ENCODE measurements at places on chromosomes 5 and 9.
A peak's percentile ranks its signal among the peaks of the same experiment; 100 is the strongest.

- DNase-seq = no peak
These were observed 46.8 kb upstream of the IER5L start for GRCh38 chr9:129224618-129225489.

- DNase-seq = no peak
These were observed 558.1 kb downstream of the NR2F1-AS1 start for GRCh38 chr5:93022796-93023447.

GRCh38 chr9:135619599-135619886 lies 19.8 kb downstream of the GLT6D1 start:
- no peak for DNase-seq

GRCh38 chr5:38060354-38060753 lies 198.0 kb upstream of the EGFLAM start:
- DNase-seq = no peak

GRCh38 chr5:54646356-54647101 lies 129.0 kb downstream of the SNX18 start:
- peak; percentile 46 for DNase-seq

GRCh38 chr5:84017523-84018172 lies 297.0 kb upstream of the HAPLN1 start:
- DNase-seq = no peak

DNA sequence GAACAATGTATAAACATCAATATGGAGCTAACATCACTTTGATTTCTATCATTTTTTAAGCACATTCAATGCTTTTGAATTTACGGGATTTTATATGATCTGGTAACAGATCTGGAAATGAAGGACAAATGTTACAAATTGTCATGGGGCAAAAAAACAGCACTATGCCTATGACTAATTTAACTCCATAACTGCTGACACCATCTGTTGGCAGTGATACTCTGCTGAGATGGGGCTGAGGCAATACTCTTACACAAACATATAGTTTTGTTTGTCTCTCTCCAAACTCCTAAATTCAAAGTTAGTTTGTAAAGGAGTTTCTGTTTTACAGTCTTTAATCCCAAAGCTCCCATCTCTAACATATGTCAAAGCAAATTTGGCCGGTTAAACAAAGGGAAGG lies 132.5 kb upstream of the FER start:
- no peak for DNase-seq

GRCh38 chr9:117707561-117707960 lies 3.4 kb downstream of the TLR4 start:
- no peak for DNase-seq

DNA sequence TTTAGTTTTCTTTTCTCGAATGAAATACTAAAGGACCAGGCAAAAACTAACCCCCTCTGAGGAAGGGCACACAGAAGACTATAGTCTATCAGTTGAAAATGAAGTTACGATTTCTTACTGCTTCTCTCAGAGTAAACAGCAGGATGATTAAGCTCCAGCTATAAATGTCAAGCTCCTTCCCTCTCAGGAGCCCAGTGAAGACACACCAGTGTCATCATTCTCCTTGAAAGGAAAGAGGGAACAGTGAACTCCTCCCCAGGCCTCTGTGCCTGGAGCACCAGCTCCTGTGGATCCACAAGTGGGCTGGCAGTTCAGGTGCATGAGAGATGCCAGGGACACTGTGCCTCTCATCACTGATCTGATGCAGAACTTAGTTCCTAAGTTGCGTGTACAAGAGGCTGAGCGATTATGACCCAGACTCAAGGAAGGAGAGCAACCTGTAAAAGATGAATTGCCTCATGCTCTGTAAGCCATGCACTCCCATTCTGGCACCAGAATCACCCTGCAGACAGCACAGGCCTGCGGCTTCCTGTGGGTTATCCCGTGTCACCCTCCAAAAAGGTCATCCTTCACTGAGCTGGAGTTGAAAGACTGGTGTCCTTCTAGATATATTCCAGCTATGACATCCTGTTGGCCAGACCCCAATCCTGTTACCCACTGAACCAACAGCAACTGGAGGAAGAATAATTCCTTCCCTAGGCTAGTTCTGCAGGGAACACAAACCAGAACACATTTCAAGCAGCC lies 394.0 kb downstream of the SEMA5A start:
- DNase-seq = no peak

- no peak for DNase-seq
These were observed at the start of gene PRLR for GRCh38 chr5:35230038-35230611. Gene PRLR (minus strand): TSS chr5:35230487. CDS start chr5:35089620, 140,867 bp downstream.

GRCh38 chr5:123157791-123158581 lies 68.9 kb downstream of the PRDM6 start:
- no peak for DNase-seq

DNA sequence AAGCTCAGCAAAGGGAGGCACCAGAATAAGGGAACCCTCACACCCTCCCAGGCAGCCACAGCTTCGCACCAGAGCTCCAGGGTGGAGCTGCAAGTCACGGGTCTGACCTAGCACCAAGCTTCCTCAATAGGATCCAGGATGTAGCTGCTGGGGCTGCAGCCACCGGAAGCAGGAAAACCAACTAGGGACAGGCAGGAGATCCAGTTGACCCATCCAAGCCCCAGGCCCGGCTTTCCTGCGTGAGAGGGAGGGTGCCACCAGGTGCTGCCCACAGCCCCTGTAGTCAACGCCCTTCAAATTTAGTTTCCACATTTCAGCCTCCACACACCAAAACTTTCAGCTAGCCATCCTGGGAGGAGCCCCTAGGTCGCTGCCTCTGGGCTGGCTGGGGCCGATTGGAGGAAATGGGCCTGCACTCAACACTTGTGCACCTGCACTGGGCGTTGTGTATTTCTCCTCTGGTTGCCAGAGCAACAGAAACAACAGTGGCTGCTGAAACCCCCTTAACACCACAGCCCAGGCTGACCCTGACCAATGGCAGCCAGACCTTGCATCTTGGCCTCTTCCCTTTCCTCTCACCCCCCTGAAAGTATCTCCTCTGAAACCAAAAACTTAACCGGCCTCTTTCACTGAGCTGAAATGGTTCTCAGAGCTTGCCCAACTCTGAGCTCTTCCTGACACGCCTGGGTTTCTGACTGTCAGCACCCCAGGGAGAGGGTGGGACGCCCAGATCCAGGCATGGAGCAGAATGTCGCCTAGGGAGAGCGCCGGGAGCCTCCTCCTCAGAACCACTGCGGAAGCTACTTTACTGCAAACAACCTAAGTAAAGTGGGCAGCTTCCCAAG lies 226.5 kb upstream of the MAP3K1 start:
- DNase-seq = no peak

GRCh38 chr5:54844905-54845566 lies 140.4 kb downstream of the ESM1 start:
- no peak for DNase-seq

- DNase-seq = no peak
These were observed 12.7 kb upstream of the C1QTNF3 start for GRCh38 chr5:34055667-34056066.

DNA sequence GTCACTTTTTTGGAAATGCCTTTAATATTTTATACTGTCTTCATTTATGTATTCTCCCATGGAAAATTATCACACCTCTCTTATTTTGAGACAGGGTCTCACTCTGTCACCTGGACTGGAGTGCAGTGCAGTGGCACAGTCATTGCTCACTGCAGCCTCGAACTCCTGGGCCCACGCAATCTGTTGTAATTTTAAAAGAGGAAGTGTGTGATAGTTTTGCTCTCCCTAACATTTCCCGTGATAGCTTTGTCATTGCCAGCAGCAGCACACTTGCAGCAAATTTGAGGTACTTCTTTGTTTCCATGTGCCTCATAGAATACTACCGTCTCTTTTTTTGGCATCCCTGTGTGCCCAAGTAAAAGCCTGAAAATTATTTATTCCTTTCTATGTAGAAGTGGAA lies 103.5 kb downstream of the RNF180 start:
- no peak for DNase-seq

DNA sequence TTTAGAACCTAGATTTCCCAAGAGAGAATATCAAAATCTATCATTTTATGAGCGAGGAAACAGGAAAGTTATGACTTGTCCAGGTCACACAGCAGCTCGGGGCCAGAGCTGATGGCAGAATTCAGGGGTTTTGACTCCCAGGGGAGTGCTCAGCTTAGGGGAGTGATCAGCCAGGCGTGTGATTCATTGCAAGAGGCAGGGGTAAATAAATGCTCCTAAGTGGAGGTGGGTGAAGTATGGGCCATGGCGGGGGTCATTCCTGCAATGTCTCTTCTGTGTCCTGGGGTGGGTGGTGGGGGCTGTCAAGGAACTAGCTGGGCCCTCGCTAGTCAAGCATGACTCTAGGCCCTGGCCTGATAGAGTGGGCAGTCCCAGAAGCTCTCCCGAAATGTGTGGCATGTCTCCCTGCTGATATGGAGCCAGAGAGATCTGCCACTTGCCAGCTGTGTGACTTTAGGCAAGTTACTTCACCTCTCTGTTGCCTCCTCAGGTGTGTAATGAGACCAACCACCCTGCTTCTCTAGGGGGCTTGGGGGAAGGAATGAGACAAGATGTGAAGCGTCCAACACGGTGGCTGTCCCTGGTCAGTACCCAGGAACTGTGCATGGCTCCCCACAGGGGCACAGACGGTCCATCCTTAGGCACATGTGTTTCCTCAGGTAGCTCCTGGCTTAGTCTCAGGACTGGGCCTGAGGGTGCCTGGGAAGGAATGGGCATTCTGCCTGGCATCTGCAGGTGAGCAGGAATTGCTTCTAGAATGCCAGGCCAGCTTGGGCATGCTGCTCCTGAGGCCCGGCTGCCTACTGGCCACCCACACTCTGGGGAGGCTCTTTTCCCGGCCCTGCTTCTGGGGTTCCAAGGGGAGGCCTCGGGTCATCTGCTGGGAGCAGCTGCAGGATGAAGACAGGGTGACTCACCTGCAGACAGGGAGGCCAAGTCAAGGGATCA lies 36.5 kb upstream of the SH3PXD2B start:
- no peak for DNase-seq

DNA sequence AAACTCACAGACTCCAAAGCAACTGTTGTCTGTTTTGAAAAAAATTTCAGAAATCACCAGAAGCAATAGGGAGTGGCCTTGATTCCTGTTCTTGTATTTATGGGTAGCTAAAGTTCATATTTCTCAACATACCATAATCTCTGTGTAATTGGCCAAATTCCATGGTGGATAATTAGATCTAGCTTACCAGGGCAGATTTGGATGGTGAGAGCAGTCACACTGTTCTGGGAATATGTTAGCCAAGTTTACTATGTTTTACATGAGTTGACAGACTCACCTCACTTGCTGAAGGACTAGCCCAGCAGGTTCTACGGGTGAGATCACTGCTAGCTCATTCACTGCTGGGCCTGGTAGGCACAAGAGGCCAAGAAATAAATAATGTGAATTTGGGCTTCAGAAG lies 32.7 kb upstream of the CDKN2B start:
- DNase-seq = no peak

GRCh38 chr5:135498637-135498995 lies 37.1 kb downstream of the NEUROG1 start:
- no peak for DNase-seq

DNA sequence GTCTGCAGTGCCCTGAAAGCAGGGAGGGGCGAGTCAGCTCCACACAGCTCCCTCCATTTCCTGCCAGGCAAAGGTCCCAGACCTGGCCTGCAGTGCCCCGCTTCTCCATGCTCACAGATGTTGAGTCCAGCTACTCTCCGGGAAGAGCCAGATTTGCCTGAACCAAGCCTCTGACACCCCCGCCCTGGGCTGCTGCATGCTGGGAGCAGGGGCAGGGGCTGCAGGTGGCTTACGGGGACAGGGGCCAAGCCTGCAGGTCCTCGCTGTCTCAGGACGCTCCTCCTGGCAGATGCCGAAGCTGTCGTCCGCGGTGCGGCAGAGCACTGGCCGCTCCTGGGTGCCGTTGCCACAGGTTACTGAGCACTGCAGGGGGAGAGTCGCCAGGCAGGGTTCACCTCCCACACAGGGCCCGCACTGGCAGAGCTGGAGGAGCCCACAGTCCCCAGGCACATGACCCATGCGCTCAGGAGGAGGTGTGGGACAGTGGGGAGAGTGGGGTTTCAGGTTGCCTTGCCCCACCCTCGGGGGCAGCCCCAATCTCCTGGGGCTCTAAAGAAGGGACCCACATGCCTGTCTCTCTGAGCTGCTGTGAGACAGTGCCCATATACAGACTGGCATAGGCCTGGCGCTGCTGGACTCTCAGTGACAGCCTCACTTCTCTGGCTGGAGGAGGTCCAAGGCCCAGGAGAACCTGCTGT lies 62.4 kb downstream of the ZNF354C start:
- DNase-seq = no peak

GRCh38 chr9:125810161-125810560 lies 63.0 kb downstream of the PBX3 start:
- no peak for DNase-seq

DNA sequence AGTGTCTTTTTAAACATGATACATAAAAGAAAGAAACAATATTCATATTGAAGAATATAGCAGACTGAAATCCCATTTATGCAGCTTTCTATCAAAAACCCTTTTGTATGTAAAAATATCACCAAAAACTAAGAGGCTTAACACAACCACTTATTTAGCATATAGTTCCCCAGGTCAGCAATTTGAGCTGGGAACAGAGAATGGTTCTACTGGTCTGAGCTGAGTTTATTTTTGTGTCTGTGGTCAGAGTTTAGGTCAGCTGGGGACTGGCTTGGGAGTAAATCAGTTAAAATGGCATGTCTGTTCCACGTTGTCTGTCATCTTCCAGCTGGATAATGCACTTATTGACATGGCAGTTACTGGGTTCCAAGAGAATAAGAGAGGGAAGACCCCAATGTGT lies 165.0 kb downstream of the TMEM232 start:
- DNase-seq = no peak

- no peak for DNase-seq
These were observed 2.4 kb upstream of the RXRA start for GRCh38 chr9:134323741-134324358.

- DNase-seq = no peak
These were observed 43.6 kb downstream of the JADE2 start for GRCh38 chr5:134568761-134569695.

- DNase-seq = no peak
These were observed 31.0 kb upstream of the B4GALT1 start for GRCh38 chr9:33198165-33198564.

DNA sequence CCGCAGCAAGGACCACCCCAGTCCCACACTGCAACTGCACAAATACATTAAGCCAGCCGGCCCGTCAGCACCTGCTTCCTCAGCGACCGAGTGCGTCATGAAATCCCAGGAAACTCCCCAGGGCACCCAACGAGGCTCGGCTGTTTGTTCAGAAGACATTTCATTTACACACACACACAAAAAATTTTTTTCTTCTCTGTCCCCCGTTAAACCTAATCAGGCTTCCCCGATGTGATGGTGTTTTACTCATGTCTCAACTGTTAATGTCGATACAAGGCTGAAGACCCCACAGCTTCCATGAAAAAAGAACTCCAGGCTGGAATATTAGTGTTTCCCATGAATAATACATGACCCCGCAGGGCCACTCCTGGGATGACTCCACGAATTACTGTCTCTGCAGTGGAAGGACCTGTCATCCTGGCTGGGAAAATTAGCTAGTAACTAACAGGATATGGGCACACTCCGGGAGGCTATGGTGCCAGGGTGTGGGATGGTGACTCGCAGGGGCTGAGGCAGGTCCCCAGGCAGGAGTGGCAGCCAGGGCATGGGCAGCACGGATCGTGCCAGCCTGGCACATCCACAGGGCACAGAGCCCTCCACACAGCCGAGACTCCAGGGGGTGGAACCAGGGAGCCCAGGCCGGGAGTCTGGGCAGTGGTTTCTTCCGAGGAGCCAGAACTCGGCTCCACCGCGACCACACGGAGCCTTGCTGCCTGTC lies 102.4 kb downstream of the VAV2 start:
- no peak for DNase-seq

GRCh38 chr9:19416143-19416542 lies 7.3 kb downstream of the ACER2 start:
- no peak for DNase-seq

GRCh38 chr5:173670130-173670651 lies 53.7 kb upstream of the BOD1 start:
- no peak for DNase-seq
